ENCODE measurements at places on chromosomes 7 and 10.

- DNase-seq, result no peak
These were observed 37.2 kb downstream of the CYCS start for GRCh38 chr7:25087855-25088254.

GRCh38 chr10:122508021-122508420, 46.7 kb downstream of the HTRA1 start:
- no peak for DNase-seq

- no peak for DNase-seq
These were observed 32.0 kb downstream of the EXOC6 start for GRCh38 chr10:92880233-92880861.

GRCh38 chr7:38905056-38905759, 3.8 kb downstream of the VPS41 start:
- DNase-seq, result no peak

DNA sequence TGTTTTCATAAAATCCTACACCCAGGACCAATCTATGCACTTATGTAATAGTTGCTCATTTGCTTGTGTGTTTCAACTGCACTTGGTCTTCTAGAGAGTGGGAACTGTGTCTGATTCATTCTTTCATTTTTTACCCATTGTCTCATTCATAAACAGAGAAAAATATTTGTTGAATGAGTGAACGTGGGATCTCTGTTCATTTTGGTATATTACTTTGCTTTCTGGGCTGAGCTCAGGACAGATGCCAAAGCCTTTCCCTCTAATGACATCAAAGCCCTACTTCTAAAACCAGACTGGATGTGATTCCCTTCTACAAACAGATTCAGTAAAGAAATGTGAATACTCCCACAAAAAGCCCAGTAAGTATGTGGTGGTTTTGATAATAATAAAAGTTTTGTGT, 145.2 kb downstream of the ST7 start:
- DNase-seq, result no peak

- no peak for DNase-seq
These were observed 218.3 kb downstream of the SEMA3A start for GRCh38 chr7:83976302-83976701.

DNA sequence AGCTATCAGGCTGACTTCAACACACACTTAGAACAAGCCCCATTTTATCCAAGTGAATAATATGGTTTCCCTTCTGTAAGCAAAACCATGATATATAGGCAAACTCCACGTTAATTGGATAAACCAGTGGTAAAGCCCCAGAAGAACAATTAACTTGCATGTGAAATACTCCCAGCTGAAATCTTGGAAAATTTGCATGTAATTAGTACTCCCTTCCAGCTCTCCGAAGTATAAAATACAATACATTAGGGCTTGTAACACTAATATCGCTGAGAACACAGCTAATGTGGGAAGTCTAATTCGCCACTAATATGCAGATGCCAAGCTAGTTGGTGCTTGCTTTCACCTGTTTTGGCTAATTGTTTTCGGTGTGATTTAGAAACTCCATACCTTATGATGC, 859.0 kb upstream of the AUTS2 start:
- no peak for DNase-seq

- no peak for DNase-seq
These were observed 28.4 kb upstream of the CNPY1 start for GRCh38 chr7:155574556-155575290.

GRCh38 chr10:44956226-44956625, 3.4 kb upstream of the RASSF4 start:
- no peak for DNase-seq

DNA sequence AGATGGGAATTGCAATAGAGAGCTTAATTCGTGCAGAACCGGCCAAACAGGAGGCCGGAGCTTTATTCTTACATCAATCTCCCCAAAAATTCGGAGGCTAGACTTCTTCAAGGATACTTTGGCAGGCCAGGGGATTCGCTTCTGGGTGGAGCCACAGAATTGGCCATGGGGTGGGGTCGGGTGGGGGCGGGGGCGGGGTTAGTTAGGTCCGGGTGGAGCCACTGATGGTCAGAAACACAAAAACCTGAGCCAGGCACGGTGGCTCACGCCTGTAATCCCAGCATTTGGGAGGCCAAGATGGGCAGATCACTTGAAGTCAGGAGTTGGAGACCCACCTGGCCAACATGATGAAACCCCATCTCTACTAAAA, 87.5 kb downstream of the SEPTIN14 start:
- DNase-seq, result no peak

DNA sequence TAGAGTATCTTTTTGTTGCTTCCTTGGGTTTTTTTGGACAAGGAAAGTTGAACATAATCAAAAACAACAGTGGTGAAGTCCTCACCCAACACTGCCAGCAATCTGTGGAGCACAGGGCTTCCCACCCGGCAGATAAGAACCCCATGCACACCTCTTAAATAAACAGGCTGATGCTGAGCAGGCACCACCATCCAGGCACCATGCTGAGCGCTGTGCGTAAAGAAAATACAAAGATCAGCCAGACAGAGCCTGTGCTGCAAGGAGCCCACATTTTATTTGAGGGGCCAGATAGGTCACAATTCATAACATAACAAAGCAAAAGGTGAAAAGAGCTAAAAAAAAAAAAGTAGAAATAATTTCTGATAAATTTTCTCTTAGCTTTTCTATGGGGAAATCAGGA, 231.2 kb downstream of the PTPRN2 start:
- no peak for DNase-seq

DNA sequence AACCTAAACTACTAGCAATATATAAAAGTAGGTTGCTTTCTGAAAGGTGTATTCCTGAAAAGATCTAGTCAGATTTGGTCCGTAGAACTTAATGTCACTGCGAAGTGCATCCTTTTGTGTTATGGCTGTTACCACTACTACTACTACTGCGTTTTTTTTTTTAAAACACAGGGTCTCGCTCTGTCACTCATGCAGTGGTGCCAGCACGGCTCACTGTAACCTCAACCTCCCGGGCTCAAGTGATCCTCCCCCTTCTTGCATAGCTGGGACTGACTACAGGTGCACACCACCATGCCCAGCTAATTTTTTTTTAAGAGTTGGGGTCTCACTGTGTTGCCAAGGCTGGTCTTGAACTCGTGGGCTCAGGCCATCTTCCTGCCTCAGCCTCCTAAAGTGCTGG, 14.5 kb downstream of the WIPI2 start:
- no peak for DNase-seq

Data from activated T-cell treated with anti-CD3 and anti-CD28 coated beads for 24 hours (primary cell).